ENCODE measurements at places on chromosomes 5 and 9.

GRCh38 chr5:54895816-54896341 is 89.5 kb downstream of the ESM1 start:
- DNase-seq: peak; percentile 63

DNA sequence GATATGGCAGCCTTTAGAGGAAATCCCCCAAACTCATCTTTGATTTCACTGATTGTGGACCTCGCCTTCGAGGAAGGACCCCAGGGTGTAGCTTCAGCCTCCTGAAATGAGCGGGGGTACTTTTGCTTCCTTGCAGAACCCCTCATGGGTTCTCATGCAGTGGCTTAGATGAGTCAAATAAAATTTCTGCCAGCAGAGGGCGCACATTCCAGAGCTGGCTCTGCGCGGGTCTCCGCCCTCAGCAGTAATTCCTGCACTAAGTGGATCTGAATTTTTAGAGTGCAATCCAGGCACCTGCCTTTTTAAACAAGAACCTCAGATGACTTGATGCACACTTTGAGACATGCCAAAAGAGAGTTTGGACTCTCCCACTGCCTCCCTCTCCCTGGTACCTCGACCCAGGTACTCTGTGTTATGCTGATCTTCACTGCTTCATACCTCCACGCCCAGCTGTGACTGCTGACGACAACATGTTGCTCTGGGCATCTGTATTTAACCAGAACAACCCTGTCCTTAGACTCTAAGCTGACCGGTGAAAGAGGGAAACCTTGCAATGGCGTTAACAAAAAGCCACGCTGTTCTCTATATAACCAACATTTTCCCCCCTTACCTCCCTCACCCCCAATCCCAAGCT is 7.3 kb downstream of the EGFLAM start:
- DNase-seq: peak; percentile 55

- no peak for DNase-seq
Observed at GRCh38 chr5:139245637-139246339, 47.6 kb upstream of the SIL1 start.

DNA sequence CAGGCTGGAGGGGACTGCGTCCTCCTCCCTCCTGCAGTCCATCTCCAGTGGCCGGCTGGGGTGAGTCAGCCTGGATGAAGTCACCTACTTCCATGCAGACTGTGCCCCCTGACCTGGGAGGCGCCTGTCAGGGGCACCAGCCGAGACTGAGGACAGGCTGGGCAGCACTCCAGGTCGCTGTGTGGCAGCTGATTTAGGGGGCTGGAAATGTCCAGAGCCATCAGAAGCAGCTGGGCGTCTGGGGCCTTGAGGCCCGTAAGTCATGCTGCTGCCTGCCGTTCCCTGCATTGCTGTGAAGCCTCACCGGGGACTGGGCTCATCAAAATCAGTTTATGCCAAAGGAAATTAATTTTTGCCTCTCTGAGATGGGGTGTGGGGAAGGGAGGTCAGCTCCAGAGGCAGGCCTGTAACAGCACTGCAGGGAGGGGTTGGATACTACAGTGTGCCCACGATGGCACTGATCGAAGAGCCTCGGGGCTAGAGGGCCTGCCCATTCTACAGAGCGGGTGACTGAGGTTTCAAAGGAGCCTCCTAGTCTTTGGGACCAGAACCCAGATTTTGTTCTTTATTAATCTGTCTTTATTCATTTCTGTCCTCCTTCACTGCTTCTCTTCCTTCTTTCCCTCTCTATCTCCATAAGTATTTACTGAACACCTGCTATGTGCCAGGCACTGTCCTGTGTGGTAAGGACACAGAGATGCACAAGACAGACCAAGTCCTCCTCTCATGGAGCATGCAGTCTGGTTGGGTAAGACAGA is 70.4 kb upstream of the PSD2 start:
- peak; percentile 54 for DNase-seq

DNA sequence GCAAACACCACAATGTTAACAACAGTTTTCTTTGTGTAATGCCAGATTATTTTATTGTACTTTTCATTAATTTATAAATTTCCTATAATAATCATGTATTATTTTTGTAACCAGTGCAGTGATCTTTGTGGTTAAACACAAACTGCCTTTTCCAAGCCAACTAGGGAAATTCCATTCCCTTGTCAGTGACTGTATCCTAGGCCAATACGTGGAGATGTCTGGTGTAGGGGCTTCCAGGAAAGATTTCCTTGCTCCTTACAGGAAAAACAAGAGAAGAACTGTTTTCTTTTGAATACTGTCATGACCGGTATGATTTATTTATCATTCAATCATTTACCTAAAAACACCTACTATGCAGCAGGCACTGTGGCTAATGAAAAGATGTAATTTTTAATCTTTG is 31.4 kb downstream of the FANCC start:
- peak; percentile 7 for DNase-seq

GRCh38 chr5:171743436-171744076 is 42.1 kb upstream of the SMIM23 start:
- DNase-seq: no peak

DNA sequence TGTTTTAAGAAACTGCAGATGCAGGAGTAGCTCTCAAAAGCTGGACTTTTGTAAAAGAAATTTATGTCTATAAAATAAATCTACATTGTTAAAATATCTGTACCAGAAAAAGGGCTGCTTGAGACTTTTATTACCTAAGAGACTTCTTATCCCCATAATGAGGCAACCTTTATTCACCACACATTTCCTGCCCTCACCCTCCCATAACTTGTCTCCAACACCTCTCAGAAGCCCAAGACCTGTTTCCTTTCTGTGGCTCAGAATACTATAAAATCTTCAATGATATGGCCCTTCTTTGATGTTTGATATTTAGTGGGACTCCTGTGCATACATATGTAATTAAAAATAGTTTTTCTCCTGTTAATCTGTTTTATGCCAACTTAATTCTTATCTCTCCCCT is 141.5 kb upstream of the FER start:
- DNase-seq: no peak

Measured in fibroblast of skin of right biceps (primary cell).